Left renal cortex interstitium (tissue), 4 donors: ENCODE measurements at places on chromosomes 7 and 10.
A peak's percentile ranks its signal among the peaks of the same experiment; 100 is the strongest.

- DNase-seq = no peak
Measured at GRCh38 chr10:30415593-30415992, 18.4 kb upstream of the MAP3K8 start.

GRCh38 chr7:55253188-55253587 is 111.9 kb upstream of the LANCL2 start:
- DNase-seq = no peak

DNA sequence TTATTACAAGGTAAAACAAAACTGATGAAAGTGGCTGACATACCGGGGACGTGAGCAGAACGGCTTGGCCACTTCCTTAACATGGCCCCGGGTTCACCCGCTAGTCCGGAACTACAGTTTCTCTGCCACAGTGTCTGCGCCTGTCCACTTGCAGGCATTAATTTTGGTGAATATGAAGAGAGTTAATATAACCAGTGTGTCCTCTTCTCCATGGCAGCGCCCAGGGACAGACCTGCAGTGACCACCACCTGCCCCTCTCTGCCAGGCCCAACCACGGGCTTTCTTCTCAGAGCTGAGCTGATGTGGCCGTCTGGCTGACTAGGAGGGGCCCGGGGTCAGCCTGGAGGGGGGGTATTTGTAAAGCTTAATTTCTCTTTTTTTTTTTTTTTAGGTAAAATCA is 1.1 kb upstream of the NDUFB2 start:
- no peak for DNase-seq

DNA sequence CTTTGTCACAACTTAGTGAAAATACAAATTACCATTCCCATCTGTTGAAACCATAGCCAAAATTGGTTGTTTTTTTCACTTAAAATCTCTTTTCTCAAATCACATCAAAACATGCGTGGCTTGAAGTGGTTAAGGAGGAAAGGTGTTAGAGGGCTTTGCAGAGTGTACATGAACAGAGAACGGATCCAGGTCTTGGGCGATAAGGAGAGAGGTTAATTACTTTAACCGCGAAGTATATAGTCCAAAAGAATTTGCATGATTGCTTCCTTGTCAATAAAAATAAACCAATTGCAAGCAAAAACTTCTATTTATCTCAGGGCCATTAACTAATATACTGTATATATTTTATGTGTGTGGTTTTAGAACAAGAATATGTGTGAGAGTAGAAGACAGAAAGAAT is 813.9 kb upstream of the SORCS1 start:
- no peak for DNase-seq

DNA sequence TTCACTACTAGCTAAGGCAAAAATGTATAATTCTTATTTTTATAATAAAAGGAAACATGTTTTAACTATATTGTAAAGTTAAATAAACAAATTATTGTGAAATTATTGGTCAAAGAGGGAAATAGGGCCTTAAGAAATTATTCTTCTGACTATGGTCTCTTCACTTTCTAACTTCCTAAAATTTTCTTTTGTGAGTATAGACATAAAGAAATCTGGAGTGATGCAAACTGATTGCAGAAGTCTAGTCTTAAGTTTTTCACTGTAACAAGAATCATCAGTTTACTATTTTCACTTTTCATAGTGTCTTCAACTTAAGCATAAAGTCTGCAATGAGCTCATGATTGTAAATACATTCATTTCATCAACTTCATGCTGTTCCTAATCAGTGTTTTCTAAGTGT is 525.4 kb downstream of the TFEC start:
- no peak for DNase-seq

GRCh38 chr10:64196638-64197315 is 675.6 kb downstream of the REEP3 start:
- no peak for DNase-seq

- DNase-seq = no peak
Measured at GRCh38 chr10:35035606-35036005, 54.5 kb downstream of the CUL2 start.

GRCh38 chr10:102281102-102281487 is 35.8 kb downstream of the GBF1 start:
- no peak for DNase-seq

DNA sequence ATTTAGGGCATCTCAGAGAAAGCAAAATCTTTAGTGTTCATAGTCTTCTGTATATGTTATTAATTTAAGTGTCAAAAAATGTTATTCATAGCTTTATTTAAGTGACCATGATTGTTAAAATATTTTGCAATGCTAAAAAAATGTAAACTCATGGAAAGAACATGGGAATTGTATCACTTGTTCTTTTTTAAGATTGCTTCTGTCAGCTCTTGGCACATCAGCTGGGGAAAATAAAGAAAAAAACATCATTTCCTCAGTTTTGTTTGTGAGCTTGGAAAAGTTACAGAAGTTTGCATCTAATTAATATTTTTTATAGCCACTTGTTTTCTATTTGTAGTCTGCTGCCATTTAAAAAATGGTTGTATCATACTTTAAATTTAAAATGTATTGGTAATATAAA is 285.9 kb upstream of the CSTF2T start:
- no peak for DNase-seq

DNA sequence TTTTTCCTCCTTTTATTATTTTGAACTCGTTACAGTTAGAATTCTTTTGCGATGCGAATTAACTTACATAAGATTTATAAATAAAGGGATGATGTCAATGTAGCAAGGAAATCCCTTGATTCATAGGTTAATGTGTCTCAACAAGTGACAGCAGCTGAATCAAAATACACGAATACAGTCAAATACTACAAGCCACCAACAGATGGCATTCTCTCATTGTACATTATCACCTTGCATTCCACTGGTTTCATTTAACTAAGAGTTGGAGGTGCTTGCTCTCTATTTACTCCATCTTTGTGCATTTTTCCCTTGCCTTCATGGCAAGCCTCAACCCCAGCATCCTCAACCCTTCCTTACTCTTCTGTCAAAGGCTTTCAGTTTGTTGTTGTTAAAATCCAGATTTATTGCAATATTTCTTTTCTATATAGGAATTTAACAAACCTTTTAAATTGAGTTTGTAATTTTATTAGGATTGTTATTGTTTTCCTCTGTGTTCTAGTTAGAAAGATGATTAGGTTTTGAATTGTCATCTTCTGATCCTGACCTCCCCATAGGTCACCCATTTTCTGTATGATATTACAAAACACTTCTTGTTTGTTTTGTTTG is 78.3 kb downstream of the SLC25A40 start:
- DNase-seq = no peak

DNA sequence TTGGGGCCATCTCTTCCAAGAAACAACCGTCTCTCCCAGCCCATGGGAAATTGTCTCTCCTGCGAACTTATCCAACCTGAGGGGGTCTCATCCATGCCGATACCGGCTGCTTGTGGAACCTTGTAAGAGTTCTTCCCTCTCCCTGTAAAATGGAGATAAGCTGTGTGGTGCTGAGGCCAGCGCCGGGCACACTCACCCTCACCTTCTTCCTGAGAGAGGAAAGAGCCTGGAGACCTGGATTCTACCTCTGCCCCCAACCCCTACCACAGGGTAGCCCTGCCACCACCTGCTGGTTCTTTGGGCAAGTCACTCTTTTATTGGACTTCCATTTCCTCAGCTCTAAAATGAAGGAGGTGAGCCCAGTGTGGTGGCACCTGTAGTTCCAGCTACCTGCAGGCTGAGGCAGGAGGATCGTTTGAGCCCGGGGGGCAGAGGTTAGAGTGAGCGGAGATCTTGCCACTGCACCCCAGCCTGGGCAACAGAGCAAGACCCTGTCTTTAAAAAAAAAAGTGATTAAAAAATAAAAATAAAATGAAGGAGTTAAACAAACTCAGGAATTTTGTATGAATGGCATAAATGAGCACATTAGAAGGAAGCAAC is 38.4 kb upstream of the PSAP start:
- DNase-seq = no peak

- DNase-seq = no peak
Measured at GRCh38 chr7:20395104-20395503, 64.4 kb downstream of the ITGB8 start.

- DNase-seq = no peak
Measured at GRCh38 chr10:33025910-33026309, 67.9 kb upstream of the ITGB1 start.

- no peak for DNase-seq
Measured at GRCh38 chr10:129416956-129417765, 49.9 kb upstream of the MGMT start.

- DNase-seq = no peak
Measured at GRCh38 chr7:97418312-97418711, 300.8 kb downstream of the SDHAF3 start.

DNA sequence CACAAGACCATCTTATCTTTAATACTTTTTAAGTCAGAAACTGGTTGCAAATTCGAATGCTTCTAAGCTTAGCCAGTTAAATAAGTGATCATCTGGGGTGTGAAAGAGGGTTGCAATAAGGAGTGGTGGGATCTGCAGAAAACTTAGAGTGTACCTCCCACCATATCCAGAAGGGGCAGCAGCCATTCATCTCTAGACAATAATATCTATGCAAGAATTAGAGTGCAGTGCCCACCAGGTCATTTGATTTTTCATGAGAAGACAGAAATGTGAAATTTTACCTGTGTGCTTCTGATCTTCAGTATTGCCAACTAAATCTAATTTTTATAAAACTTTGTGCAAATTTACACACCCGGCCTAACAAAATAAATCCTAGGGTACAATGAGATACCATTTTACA is 127.2 kb upstream of the SP4 start:
- no peak for DNase-seq

GRCh38 chr7:100591596-100591995 is 5.5 kb downstream of the FBXO24 start:
- no peak for DNase-seq

DNA sequence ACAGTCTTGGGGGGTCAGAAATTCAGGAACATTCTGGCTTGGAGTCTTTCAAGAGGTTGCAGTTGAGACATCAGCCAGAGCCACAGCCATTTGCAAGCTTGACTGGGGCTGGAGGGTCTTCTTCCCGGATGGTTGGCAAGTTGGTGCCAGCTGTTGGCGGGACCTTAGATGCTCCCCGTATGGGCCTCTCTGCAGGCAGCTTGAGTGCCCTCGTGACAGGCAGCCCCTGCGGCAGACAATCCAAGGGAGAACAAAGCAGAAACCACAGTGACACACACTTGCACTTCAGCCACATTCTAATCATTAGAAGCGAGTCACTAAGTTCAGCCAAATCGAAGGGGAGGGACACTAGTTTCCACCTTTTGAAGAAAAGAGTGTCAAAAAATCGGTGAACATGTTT is 59.4 kb upstream of the MXI1 start:
- DNase-seq = no peak

GRCh38 chr10:93165367-93165766 is 91.7 kb downstream of the CYP26A1 start:
- no peak for DNase-seq

- no peak for DNase-seq
Measured at GRCh38 chr10:101218351-101219138, 10.7 kb downstream of the LBX1 start.

- no peak for DNase-seq
Measured at GRCh38 chr7:38296059-38296857, 22.8 kb upstream of the TARP start.

DNA sequence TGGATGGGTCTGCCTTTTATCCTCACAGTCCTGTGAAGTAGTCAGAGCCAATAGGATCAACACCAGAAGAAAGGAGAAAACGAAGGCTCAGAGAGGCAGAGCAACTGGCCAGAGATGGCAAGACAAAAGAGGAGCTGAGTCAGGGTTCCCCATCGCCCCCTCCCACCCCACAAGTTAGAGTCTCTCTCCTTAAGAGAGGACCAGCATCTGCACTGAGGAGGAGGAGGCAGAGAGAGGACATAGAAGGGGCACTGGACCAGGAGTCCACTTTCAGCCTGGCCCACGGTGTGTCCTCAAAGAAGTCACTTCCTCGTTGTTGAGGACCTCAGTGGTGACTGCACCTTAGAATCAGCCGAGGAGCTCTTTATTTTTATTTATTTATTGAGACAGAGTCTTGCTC is 11.6 kb downstream of the SPOCK2 start:
- no peak for DNase-seq

DNA sequence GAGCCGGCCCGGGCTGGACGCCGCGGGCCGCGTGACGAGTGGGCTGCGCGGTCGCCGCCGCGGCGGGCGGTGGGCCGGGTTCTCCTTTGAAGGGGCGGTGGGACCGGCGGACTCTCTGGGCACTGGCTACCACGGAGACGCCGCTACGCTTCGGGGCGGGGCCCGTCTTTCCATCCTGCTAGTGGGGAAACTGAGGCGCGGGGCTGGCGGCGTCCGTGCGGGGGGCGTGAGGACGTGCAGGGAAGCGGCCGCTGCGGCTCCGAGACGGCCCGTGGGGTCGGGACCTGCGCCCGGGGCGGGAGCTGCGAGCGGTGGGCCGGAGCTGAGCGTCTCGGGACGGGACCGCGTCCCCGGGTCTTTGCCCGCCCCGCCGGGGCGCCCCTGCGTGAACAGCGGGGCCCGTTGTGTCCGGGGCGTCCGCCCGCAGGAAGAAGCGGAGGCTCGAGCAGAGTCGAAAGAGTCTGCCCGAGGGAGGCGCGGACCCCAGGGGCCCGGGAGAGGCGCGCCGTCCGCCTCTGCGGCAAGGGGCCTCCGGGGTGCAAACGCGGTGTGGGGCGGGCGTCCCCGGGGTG is 548 bp upstream of the BNIP3 start:
- DNase-seq = no peak

GRCh38 chr10:17199351-17199804 is 2.1 kb downstream of the TRDMT1 start:
- DNase-seq = peak; percentile 46

DNA sequence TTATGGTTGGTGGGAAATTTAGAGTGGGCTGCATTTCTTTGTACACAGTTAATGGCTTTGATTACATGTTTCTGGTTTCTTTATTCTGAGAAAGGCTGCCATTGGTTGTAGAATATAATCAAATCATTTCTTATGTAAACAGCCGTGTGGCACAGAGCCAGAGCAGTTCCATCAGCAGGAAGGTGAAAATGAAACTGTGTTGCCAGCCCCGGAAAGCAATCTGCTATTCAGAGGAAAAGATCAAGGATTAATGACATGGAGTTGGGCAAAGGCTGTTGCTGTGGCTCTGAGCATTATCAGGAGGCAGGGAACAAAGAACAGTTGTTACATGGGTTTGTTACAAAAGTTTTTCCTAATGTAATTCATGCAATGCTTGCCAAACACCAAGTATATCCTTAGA is 74.2 kb upstream of the ZNF716 start:
- no peak for DNase-seq

DNA sequence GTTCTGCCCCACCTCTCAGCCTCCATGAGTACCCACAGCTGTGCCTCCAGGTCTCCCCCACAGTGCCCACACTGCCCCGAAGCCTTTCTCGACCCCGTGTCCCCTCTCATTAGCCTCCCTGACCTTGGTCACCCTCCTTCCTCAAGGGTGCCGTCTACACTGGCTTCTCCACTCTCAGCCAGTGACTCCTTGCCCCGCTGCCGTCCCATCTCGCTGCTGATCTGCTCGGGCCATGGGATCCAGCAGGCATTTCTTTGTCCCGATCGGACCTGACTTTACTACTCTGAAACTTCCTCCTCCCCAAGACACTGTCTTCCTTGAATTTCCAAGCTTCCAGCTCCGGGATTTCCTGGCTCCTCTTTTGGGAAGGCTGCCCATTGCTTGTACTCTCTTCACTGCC is 31.3 kb downstream of the FKBP6 start:
- no peak for DNase-seq

- no peak for DNase-seq
Measured at GRCh38 chr7:23419845-23420244, 50.4 kb downstream of the IGF2BP3 start.
